ENCODE measurements at places on chromosomes 6 and 20.

GRCh38 chr6:125357515-125358256, 55.9 kb upstream of the HDDC2 start:
- DNase-seq, result no peak

DNA sequence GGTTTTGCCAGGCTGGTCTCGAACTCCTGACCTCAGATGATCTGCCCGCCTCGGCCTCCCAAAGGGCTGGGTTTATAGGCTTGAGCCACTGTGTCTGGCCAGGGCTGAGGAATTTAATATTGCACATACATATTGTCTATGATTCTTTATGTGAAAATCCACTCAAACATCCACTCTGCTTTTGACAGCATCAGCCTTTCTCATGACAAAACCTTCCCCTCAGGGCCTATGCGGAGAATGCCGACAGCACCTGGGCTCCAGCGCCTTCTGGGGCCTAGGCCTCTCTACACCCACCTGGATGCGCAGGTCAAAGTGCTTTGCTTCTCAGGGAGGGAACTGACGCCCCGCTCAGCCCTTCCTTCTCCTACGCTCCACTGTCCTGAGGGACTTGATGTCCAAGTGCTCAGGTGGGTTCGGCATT, 5.4 kb downstream of the RAMACL start:
- no peak for DNase-seq

DNA sequence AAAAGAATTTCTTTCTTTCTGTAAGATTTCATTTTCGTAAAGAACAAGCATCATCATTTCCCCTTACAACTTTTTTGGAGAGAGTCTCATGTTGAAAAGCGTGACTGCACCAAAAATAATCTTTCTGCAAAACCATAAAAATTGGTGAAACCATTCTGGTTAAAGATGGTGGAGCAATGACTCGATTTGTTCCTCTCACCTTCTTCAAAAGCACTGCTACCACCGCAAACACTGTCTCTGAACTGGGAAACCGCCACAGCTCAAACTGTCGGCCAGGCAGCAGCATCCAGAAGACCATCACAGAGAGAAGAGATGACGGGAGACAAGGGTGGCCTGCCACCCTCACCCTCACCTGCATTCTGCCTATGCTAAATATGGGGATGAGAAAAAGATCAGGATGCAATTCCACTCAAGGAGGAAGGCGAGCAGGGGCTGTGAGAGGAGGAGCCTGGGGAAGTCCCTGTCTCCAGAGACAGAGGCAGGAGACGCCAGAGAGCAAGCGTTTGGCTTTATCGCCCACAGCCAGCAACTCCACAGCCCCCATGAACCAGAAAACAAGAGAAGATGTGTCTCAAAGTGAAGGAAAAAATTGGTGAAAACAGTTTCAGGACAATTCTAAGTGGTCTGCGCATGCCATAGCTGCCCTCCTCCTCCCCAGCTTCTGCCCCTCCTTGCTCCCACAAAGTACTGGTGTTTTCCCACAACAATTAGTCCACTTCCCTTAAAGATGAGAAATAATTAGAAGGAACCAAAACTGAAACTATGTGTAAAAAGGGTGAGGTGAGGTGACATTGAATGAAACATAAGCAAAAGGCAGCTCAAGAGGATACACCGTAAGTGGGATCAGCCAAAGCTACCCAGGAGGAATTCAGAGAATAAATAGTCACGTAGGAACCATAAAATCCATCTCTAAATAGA, 255.5 kb downstream of the KIF16B start:
- DNase-seq, result peak; percentile 84

GRCh38 chr6:3789018-3789895, 37.7 kb upstream of the PXDC1 start:
- DNase-seq, result no peak

DNA sequence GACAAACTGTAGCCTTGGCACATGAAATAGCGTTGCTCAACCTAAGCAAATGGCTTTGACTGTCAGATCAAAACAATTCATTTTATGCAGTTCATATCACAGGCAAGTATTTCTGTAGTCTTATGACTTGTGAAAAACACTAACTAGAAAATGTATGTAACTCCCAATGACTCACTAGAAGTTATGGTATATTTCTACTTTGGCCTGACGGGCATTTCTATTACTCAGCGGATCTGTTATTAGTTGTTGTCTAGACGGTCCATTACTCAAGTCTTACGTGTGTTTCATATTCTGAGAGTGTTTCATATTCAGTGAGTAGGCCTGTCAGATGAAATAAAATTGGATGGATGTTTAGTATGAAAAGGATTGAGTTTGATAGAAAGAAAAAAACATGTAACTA, 880.9 kb downstream of the PRIM2 start:
- DNase-seq, result no peak
